ENCODE measurements at places on chromosomes 5 and 9.

GRCh38 chr5:93421468-93421867 is 159.6 kb downstream of the NR2F1-AS1 start:
- peak; percentile 50 for DNase-seq

- DNase-seq, result no peak
These were observed 272.0 kb upstream of the ZNF462 start for GRCh38 chr9:106590759-106591505.

GRCh38 chr9:86600977-86601376 is 246.8 kb upstream of the TUT7 start:
- DNase-seq, result no peak

DNA sequence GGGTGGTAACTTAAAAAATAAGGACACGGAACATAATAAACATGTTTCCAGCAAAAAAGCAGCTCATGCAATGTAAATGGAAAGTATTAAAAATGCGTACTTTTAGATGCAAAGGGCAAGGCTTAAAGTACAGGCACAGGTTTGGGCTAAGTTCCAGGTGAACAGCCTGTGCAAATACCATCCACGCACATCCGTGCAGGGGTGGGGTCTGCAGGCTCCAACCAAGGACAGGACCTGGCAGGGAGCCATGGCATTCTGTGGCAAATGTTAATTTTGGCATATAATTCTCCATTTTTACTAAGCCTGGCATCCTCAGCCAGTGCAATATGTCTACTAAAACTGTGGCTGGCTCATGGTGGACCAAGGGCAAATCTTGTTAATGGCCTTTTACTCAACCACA is 365.8 kb upstream of the DAP start:
- no peak for DNase-seq

DNA sequence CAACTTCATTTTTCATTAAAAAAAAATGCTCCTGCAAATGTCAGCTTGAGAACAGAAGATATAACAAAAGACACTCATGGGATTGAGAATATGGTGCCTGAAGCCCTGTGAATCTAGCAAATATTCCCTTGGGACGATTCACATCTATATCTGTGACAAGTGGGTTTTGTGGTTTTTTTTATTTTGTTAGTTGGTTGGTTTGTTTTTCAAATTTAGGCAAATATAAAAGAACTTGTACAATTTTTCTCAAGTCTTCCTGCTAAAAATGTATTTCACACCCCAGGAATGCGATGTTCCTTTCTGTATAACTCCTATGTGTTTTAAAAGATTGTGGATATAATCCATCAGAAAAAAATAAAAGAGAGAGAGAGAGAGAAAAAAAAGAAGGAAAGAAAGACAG is 1061.8 kb upstream of the ARRDC3 start:
- no peak for DNase-seq

DNA sequence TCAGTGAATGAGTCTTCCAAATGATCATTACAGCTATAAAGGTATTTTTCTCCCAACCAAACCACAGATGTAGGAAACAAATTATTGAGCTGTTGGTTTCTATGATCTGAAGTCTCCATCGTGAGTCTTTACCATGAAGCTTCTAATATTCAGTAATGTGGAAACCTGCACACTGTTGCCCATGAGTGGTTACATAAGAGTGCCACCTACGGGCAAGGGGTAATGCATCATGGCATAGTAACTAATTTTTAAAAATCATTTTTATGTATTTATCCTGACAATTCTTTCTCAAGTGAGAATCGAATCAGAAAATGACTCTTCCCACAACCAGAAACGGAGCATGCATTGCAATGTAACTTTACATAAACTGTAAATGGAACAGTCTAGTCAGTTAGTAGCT is 282.5 kb upstream of the SMARCA2 start:
- DNase-seq, result no peak

GRCh38 chr5:132662925-132663770 is 5.2 kb downstream of the IL13 start:
- DNase-seq, result no peak

DNA sequence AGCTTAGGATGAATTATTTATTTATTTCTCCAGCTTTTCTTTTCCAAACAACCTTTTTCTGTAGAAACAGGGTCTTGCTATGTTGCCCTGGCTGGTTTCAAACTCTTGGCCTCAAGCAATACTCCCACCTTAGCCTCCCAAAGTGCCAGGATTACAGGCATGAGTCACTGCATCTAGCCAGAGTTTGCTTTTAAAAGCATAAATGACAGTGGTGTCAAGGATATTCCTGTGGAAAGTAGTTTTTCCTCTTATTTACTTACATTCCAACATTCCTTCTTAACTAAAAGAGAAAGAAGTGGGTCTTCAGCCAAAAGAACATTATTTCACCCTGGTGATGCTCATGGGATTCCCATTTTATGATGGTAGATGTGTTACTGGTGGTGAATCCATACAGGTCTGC is 62.4 kb downstream of the GRIA1 start:
- no peak for DNase-seq

GRCh38 chr5:63025679-63026078 is 447.1 kb downstream of the LRRC70 start:
- no peak for DNase-seq

DNA sequence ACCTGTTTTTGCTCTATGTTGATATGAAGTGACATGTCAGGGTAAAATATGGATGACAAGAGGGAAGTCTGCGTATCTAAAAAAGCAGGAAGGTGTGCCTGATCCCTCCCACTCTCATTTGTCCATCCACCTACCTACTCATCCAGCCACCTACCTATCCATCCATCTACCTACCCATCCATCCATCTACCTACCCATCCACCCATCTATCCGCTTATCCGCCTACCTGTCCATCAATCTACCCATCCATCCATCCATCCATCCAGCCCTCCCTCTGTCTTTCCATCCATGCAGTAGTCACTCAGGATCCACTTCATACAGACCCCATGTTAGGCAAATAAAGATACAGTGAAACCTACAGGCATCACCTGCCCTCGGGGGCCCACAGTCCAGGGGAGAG is 32.4 kb downstream of the LMX1B start:
- DNase-seq, result no peak

DNA sequence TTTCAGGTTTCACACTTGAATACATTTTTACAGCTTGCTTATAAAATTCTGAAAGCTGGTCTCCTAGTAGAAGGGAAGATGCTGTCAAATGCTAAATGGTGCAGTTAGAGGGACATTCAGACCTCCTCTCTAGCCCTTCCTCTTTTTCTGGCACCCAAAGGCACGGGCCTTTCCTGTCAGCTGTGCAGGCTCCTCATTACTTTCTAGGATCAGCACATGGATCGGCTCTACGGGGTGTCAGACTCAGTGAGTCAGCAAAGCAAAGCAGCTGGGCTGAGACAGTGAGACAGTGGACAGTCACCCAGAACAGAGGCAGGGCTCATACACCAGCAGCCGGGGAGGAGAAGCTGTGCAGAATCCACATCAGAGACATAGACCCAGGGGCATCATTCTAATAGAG is 80.0 kb upstream of the TNC start:
- DNase-seq, result no peak

DNA sequence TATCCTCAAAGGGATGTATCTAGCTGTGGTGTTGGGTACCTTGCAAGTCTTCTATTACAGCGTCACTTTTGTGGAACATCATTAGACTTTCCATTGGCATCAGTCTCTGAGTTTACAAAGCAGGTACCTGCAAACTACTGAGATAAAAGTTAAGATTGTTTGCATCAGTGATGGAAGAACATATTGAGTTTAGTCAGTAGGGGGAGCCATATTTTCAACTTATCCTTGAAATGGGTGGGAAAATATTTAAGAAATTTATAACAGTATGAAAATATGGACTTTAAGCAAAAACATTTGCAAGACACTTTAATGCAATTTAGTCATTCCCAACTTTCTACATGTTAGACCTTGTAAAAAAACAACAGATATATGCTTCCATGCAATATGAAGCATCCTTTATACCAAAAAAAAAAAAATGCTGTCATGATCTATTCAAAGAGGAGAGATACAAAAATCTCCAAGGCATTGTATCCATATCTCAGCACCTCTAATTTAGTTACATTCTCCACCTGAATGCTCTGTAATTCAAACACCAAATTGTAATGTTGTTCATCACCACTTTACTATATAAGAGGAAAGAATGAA is 98.6 kb upstream of the ADAMTS19 start:
- DNase-seq, result no peak

- no peak for DNase-seq
These were observed 490.9 kb downstream of the GADD45G start for GRCh38 chr9:90095682-90096081.
